NCI-H1694 (cell line): ENCODE measurements at places on chromosomes 11 and 22.

DNA sequence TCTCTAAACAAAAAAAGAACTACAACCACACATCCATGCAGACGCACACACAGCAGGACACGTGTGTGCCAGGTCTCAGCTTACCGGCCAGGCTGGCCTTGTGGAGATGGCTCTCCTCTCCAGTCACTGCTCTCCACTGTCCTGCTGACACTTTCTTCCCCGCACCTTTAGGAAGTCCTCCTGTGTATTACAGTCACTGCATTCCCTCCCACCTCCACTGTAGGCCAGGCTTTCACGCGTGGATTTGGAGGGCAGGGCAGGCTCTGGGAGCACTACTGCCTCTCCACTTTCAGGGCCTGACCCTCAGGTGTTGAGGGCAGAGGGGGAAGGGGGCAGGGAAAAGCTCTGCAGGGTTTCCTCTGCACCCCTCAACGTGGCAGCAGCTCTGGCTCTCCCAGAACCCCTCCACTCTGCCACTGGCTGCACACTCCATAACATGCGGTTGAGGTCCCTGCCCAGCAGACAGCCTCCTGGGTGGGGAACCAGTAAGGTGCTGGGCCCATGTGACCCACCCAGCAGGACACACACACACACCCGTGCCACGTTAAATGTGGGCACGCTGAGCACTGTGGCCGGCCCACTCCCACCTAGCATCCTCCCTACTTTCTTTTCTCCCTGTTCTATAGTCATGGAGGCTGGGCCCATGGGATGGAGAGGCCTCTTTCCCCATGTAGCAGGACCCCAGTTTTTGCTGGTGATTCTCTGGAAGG is 107.0 kb upstream of the PITPNB start:
- DNase-seq = no peak

DNA sequence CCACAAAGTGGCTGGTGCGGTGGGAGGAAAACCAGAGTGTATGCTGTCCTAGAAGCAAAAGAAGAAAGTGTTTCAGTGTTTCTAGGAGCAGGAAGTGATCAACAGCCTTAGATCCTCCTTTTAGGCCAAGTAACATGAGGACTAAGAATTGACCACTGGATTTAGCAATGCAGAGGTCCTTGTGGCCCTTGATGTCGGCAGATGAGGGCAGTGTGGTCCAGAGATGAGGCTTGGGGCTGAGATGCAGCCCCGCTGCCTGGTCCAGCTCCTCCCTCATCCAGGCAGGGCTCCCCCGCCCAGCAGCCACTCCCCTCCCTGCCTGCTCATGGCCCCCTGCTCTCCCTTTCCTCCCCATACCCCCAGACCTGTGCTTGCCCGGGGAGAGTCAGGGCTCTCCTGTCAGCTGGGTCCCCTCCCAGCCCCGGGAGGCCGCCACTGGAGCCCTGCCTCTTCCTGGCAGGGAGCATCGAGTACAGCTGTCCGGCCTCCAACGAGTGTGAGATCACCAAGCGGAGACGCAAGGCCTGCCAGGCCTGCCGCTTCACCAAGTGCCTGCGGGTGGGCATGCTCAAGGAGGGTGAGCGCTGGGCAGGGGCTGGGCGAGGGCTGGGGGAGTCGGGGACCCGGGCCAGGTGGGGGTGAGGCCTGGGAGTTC is 3.7 kb downstream of the TRMT112 start:
- no peak for DNase-seq

DNA sequence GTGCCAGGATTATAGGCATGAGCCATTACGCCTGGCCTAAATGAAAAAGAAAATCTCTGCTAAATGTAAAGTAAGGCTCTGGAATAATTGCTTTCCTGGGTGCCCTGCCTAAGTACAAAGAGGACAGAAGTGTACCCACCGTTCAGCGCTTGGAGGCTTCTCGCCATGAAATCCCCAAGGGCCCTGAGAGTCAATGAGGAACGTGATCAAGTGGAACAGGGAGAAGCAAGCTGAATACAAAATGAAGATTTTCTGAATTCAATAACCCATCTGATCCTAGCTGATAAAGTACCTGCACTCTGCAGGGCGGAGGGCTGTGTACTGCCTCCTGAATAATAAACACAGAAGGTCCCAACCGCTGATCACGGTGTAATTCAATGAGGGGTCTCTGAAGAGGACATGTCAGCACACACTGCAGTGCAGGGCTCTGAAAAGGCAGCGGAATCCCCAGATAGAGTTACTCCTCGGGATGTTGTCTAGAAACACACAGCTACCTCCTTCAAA is 97.7 kb downstream of the ABTB2 start:
- no peak for DNase-seq

DNA sequence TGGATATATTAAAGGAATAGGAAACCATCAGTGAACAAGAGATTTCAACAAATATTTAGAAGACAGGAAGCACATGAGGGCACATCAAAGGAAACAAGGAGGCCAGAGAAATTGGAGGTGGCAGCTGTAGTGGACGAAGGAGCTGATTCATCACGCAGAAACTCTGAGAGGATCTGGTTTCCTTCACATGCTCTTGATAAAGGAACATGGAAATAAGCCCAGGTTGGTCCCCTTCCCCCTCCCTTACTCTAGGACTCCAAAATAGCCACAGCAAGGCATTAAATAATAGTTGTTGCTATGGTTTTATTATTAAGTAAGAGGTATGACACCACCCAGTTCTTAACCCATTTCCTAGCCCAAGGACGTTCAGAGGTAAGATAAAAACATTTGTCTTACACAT is 11.3 kb downstream of the IZUMO1R start:
- DNase-seq = no peak

GRCh38 chr22:24413736-24414385 is 13.5 kb upstream of the ADORA2A start:
- no peak for DNase-seq

- DNase-seq = no peak
Measured at GRCh38 chr11:74980634-74981033, 8.1 kb upstream of the NEU3 start.

DNA sequence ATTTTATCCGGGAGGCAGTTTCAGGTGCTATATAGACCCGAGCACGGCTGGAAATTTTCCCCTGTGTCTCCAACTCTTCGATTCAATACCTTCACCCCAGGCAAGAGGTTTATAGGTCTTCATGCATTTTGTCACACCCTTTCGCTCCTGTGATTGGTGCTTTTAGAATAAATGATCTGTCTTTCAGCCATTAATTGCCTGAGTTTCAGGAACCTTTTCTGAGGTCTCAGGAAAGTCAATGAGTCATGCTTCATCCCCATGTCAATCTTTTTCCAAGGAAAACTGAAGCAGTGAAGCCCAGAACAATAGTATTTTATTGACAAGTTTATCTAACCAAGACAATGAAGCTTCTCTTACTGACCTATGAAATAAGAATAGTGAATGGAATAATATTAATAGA is 29.9 kb downstream of the FAM181B start:
- no peak for DNase-seq

DNA sequence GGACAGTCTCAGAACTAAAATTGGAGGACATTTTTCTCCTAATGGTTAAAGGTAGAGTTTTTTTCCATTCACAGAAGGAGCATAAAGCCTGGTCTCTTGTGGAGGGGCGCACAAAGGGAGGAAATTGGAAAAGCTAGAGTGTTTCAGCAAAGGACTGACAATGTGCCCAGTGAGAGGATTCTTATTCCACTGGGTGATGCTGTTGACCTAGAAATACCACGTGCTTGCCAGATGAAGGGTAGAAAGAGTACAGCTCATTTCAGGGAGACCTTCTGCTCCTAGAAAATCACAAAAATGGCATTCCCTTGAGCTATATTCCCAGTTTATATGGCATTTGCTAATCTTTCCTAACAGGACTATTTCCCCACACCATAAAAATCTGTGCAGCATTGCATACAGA is 21.1 kb downstream of the MS4A6E start:
- DNase-seq = no peak

- no peak for DNase-seq
Measured at GRCh38 chr11:90661233-90661632, 438.4 kb upstream of the CHORDC1 start.

- no peak for DNase-seq
Measured at GRCh38 chr11:73366265-73366610, 10.0 kb upstream of the RELT start.
